AG04450 (cell line): ENCODE measurements at places on chromosomes 2 and 18. TPM values are rescaled to one million over a fixed set of nuclear protein-coding genes. Genes with fewer than 3 reads are reported as not detected.

C2orf66 gene
- polyA plus RNA-seq = 0.05 TPM in 1 of 2 replicates, not detected in the other

TSPYL6 gene
- not detected in 2 replicates for polyA plus RNA-seq

FSIP2 gene
- 0.27 and 0.48 TPM in 2 replicates for polyA plus RNA-seq

UGT1A8 gene
- not detected in 2 replicates for polyA plus RNA-seq

CERKL gene
- 0.09 TPM in 1 of 2 replicates, not detected in the other for polyA plus RNA-seq

KCNF1 gene
- polyA plus RNA-seq = 1.0 and 1.1 TPM in 2 replicates

SLC5A7 gene
- polyA plus RNA-seq = not detected in 2 replicates

ZNF521 gene
- polyA plus RNA-seq = 25.9 and 27.4 TPM in 2 replicates

GRCh38 chr2:167424221-167424620 is 535.9 kb downstream of the XIRP2 start:
- no peak for DNase-seq

- DNase-seq = no peak
These were observed 122.4 kb upstream of the BCL2L11 start for GRCh38 chr2:110998311-110998710.

DNA sequence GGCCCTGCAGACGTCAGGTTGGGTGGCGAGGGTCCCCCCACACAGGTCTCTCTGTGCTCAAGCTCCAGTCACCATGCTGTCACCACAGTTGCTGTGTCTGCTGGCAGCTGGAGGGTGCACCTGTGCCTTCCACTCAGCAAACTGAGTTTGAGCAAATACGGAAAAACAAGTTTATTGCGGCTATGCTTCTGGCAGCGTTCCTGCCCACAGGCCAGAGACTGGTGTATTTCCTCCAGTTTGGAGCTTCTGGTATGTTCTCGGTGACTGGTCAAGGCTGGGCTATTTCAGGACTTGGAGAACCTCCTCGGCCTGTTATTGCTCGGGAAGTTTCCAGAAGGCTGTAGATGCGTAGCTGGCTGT is 132.6 kb downstream of the SEPTIN10 start:
- DNase-seq = no peak

DNA sequence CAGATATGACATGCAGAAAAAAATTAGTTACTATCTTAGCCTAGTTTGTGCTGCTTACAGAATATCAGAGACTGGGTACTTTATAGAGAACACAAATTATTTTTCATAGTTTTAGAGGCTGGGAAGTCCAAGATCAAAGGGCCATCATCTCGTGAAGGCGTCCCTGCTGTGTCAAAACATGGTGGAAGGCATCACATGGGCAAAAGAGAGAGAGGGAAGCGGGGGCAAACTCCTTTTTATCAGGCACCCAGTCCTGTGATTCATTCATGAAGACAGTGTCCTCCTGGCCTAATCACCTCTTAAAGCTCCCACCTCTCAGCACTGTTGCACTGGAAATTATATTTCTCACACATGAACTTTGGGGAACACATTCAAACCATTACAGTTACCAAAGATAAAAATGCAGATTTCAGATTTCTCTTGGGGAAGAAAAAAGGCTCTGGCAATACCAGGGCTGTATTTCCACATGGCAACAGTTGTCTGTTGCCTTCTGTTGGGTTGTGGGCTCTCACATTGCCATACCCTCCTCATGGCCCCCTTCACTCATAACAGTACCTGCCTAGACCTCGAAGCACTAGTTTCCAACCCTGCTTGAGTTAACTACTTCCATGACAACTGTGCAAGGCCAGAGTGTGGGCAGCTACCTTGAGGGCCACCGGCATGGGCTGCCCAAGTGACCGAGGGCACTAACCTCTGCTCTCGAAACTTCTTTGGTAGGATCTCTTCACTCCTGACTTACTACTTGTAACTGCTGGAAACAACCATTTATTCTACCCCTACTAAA is 2.7 kb upstream of the ACTR3 start:
- no peak for DNase-seq

DNA sequence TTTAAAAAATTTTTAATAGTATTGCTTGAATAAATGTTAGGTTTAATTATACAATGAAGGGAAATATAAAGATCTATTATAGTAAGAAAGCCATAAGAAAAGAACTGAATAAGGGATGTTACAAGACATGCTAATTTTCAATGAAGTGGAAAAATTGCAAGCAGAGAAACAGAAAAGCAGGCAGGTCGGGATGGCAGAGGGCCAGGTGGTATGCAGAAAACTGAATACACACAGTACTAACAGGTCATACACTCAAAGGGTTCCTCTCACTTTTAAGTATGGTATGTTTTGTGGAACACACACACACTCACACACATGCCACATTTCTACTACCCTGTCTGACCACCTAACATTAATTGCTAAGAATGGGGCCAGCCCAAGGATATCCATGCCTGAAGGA is 76.7 kb upstream of the DTNA start:
- no peak for DNase-seq

GRCh38 chr2:219447242-219448098 is 12.8 kb downstream of the SPEG start:
- DNase-seq = no peak

DNA sequence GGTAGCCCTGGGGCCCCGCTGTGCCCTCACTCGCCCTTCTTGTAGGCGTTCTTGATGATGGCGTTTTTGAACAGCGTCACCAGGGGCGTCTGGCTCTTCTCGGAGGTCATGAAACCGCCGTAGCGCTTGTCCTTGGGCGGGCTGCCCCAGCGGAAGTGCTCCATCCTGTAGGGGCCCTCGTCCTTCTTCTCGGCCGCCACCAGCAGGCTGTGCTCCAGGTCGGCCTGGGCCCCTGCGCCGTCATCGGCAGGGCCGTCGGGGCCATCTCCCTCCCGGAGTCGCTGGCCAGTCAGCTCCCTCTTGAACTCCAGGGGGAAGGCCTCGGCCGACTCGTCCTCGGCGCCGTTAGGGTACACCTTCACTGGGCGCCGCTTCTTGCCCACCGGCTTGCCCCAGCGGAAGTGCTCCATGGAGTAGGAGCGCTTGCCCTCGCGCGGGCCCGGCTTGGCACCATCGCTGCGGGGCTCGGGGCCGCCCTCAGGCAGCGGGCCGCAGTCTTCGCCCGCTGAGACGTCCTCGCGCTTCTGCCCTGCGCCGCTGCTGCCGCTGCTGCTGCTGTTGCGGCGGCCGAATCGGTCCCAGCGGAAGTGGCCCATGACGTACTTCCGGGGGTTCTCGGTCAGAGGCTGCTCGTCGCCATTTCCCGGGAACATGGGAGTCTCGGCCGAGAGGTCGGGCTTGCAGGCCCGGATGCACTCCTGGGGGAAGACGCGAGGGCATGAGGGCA is 7.2 kb downstream of the POMC start:
- no peak for DNase-seq

GRCh38 chr2:206250041-206250897 is 24.2 kb upstream of the ZDBF2 start:
- no peak for DNase-seq
